LNCaP clone FGC (cell line): ENCODE measurements at places on chromosomes 7 and 10.
A peak's percentile ranks its signal among the peaks of the same experiment; 100 is the strongest.

DNA sequence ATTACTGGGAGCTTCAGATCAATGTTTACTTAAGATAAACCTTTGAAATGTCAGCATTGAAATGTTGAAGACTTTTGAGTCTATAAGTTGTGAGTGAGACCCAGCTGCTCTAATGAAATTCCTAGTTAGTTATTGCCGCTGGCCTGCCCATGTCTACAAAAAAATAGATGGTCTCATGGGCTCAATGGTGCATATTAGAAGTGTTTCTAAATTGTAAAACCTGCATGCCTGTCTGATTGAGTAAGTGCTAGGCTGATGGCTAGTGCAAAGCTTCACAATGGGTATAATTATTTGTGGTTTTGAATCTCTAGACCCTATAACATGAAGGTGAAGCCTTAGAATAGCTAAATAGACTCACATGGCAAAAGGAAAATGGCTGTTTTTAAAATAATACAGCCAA is 234.5 kb downstream of the SORCS3 start:
- DNase-seq: no peak

- no peak for DNase-seq
Observed at GRCh38 chr7:158802535-158803366, 26.6 kb downstream of the ESYT2 start.

GRCh38 chr7:138417764-138418163 is 42.3 kb upstream of the TRIM24 start:
- DNase-seq: no peak

DNA sequence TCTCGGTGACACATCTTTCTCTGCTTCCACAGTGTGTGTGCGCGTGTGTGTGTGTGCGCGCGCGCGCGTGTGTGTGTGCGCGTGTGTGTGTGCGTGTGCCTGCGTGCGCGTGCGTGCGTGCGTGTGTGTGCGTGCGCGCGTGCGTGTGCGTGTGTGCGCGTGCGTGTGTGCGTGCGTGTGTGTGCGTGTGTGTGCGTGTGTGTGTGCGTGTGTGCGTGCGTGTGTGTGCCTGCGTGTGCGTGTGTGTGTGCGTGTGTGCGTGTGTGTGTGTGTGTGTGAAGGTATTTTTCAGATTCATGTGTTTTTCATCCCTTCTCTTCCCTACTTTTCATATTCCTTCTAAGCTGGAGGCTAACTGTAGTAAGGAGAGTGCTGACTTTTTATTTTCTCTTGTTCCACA is 148.4 kb downstream of the CREB5 start:
- no peak for DNase-seq

GRCh38 chr10:86451604-86451960 is 70.0 kb downstream of the WAPL start:
- DNase-seq: no peak

DNA sequence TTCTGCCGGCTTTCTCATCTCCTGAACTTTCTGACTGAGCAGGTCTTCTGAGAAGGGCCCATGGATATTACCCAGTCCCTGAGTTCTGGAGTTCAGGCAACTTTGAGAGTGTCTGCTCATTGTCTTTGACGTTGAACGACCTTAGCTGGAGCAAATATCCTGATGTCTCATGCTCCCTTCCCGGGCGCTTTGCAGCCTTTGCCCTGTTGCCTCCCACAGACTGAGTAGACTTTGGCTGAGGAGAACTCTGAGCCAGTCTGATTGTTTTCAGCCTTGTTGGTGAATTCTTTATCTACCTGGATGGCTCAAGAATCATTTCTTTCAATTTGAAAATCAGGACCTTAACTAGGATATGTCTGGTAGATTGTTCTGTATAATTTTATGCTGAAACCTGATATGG is 353.7 kb downstream of the GLRX3 start:
- no peak for DNase-seq

DNA sequence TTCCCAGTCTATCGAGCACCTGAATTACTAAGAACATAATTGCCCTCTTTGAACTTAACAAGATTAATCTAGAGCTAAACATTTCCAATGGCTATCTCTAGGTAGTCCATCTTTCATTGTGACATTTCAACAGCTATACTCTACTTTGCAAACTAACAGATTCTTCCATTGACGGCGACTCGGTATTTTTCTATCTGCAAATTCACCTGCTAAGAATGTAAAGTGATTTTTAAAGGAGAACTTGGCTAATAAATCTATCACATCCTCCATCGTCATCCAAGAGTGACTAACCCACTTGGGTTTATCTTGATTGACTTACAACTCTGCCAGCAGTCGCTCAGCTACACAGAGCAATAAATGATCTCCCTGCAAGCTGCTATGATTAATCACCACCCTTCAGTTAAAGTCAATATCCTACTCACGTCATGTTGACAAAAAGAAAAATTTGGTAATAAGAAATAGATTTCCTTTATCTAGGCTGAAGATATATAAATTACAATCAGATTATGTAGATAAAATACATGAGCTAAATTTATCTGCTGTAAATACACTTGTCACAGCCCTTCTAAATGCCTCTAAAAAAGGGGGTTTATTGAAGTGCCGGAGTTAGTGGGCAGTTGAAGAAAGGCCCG is 99.5 kb downstream of the SFMBT2 start:
- no peak for DNase-seq

GRCh38 chr7:34260279-34260678 is 354.9 kb downstream of the BMPER start:
- DNase-seq: no peak

GRCh38 chr7:51316666-51317581 is at the start of gene COBL:
Gene COBL, minus strand, starts transcription at chr7:51316809. Its CDS starts 176 bp downstream, at chr7:51316633.
- no peak for DNase-seq

DNA sequence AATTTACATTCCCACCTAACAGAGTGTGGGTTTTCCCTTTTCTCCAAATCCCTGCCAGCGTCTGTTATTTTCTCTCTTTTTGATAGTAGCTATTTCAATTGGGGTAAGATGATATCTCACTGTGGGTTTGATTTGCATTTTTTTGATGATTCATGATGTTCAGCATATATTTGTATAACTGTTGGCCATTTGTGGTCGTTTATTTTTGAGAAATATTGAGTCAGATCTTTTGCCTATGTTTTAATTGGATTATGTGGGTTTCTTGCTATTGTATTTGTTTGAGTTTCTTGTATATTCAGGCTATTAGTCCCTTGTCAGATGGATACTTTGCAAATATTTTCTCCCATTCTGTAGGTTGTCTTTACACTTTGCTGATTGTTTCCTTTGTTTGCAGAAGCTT is 193.8 kb downstream of the ABCA13 start:
- DNase-seq: no peak

- no peak for DNase-seq
Observed at GRCh38 chr7:157543791-157544190, 207.0 kb downstream of the DNAJB6 start.

GRCh38 chr10:96683710-96684109 is 36.6 kb downstream of the PIK3AP1 start:
- no peak for DNase-seq

DNA sequence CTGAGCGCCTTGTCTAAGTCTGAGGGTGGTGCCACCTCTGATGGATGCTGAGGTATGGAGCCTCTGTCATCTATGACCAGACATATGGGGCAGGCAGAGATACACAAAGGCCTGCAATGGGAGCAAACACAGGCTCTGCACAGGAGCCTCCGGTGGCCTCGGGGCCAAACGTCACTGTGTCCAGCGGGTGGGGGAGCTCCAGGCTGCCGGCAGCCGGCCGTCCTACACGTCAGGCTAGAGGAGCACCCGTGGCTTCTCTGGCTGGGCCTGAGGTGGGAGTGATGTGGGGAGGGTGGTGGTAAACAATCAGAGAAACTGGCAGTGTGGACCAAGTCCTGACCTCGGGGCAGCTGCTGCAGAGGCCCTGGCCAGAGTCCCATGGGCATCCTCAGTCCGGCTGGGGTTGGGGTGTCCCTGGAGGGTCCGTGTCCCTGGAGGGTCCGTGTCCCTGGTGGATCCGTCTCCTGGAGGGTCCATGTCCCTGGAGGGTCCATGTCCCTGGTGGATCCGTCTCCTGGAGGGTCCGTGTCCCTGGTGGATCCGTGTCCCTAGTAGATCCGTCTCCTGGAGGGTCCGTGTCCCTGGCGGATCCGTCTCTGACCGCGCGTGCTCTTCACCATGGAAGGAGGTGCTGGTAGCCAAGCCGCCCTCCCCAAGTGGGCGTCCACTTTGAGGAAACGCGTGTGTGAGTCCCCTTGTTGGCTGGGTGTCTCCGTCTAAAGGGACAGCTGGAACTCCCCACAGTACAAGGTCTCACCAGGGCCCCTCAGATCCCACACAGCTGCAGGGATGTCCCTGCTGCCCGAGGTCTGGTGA is 24.2 kb upstream of the FAM20C start:
- DNase-seq: no peak

- no peak for DNase-seq
Observed at GRCh38 chr10:59374916-59375315, 12.6 kb upstream of the FAM13C start.

- DNase-seq: no peak
Observed at GRCh38 chr7:101121991-101122932, 4.6 kb upstream of the SERPINE1 start.

DNA sequence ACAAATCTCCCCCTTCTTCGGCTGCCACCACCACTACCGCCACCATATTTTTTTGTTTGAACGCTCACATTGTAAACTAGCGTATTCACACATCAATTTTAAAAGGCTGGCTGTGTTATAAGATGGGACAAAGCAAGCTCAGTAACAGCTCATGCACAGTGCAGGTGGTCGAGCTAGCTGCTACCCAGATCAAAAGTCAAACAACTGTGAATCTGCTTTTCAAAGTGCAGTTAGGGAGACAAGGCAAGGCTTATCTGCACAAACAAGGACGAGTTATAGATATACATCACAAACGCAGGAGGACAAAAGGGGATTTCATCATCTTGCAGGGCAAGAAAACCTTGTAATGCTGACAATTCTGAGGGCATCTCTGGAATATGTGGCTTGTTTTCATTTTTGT is 231.6 kb downstream of the VTI1A start:
- no peak for DNase-seq

DNA sequence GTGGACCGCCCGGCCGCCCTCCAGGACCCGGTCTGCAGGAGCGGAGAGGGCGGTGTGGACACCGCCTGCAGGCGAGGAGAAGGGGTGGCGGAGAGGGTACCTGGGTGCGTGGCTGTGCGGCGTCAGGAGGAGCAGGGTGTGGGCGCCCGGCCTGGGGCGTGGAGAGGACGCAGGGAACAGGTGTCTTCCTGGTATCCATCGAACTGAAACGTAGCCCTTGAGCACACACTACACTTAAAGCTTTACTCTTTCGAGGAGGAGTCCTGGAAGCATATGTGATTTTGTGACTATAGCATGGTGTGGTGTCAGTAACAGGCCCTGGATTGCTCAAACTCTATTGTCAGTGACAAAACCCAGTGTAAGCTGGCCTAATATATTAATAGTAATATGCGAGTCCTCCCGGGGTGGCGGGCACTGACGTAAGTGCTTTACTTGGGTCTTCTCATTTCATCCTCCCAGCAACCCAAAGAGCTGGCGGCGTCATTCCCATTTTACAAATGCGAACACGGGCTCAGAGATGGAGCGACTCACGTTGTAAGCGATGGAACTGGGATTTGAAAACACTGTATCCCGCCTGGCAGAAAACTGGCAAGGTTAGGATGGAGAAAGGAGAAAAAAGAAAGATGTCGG is 508 bp upstream of the TECPR1 start:
- DNase-seq: peak; percentile 15

GRCh38 chr7:55435466-55435865 is 70.3 kb downstream of the LANCL2 start:
- DNase-seq: no peak

DNA sequence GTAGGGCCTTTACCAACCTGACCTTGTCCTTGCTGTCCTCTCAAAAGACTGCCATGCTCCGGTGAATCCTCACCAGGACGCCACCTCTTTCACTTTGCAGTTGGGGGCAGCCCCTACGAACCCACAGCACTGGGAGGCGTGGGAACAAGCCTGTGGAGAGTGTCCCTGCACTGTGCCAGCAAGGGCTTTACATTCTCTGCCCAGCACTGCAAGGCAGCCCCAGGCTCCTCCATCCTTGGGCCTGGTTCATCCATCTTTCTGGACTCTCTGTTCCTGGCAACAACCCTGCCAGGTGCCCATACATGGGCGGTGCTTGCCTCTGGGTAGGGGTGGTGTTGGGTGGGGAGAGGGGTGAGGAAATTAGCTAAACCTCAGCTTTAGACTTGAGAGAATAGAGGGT is 1.4 kb downstream of the CHAT start:
- DNase-seq: no peak
